Activated CD4-positive, alpha-beta T cell treated with anti-CD3 and anti-CD28 coated beads, Interleukin-2, amount 10 ng/mL, durations not matched to agents 7 days and 5 days (primary cell): ENCODE measurements at places on chromosomes 2 and 18. TPM values are rescaled to one million over a fixed set of nuclear protein-coding genes. Genes with fewer than 3 reads are reported as not detected.

- no peaks in the 10 kb centered on the region for H3K36me3 ChIP-seq
- no peaks in the 10 kb centered on the region for H3K4me1 ChIP-seq
- H3K27me3 ChIP-seq = peaks cover 36% of the 10 kb centered on the region
- H3K27ac ChIP-seq = no peak overlapping the region
- no peak overlapping the region for H3K4me3 ChIP-seq
Measured at GRCh38 chr2:173667014-173667413, 298.2 kb downstream of the SP3 start.

DNA sequence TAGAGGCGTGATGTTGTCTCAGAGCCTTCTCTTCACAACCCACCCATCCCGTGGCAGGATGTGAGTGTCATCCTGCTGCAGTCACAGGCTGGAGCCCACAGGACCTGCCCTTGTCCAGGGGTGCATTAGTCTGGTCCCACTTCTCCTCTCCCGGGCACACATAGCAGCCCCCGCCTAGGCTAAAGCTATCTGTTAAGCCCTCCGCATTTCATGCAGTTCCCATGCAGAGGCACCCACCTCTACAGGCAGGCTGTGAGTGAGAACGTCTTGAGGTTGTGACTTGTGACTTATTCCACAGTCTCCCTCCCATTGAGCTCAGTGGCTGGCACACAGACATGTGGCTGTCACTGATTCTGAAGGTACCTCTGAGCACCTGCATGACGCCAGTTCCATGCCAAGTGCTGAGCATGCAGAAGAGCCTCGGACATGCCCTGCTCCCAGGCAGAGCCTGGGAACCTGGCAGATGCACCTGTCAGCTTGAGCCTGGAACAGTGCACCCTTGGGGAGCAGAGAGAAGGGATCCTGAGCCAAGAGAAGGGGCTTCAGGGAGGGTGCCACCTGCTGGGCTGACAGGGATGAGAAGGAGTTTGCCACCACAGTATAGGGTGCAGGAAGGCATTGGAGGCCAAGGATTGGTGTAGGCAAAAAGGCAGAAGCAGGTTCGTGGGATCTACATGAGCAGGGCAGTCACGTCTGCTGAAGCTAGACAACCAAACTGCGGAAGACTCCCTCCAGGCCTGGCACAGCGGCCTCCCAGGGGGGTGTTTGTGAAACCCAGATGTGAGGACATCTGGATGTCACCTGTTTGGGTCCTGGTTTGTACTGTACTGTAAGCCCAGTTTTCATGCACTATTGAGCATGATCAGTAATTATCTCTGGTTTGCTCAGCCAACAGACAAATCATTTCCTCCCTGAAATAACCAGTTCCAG, 213.6 kb downstream of the GLI2 start:
- no peak for DNase-seq
- peaks cover 5% of the 10 kb centered on the region for H3K4me1 ChIP-seq
- no peak overlapping the region for H3K4me3 ChIP-seq
- H3K27me3 ChIP-seq = no peaks in the 10 kb centered on the region
- H3K36me3 ChIP-seq = no peaks in the 10 kb centered on the region

GRCh38 chr2:105881286-105882136, 136.8 kb downstream of the NCK2 start:
- no peak overlapping the region for H3K27ac ChIP-seq
- no peak overlapping the region for H3K4me3 ChIP-seq
- DNase-seq = no peak
- peaks cover 58% of the 10 kb centered on the region for H3K4me1 ChIP-seq

DNA sequence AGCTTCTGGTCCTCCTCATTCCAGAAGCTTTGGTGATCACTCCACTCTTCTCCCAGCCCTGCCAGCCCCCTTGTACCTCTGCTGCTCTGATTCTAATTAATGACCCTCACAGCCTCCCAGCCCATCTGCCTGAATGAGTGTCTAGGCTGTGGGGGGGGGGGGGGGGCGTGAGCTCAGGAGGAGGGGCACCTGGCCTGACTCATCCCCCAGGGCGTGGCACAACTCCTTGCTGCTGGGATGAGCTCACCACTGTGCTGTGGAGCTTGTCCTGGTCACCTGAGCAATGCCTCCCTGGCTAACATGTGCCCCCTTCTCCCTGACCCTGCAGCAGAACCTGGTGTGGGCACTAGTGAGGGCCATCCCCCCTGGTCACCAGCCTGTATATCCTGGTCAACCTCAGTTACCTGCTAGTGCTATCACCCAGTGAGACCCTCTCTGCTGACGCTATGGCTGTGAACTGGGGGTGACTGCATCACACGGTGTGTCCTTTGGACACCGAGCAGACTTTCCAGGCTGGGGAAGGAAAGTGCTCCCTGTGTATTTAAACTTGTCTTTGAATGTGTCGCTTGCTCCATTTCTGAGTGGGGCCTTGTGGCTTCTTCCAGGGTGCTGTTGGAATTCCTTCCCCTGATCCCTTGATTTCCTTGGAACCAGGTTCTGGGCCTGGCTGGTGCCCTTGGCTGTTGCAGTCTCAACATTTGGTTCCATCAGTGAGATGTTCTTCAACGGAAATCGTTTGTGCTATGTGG, 41.5 kb upstream of the PUM2 start:
- H3K27me3 ChIP-seq = peaks cover 8% of the 10 kb centered on the region
- no peak overlapping the region for H3K4me3 ChIP-seq
- no peak for DNase-seq
- H3K27ac ChIP-seq = no peak overlapping the region
- no peaks in the 10 kb centered on the region for H3K36me3 ChIP-seq
- no peaks in the 10 kb centered on the region for H3K4me1 ChIP-seq

DNA sequence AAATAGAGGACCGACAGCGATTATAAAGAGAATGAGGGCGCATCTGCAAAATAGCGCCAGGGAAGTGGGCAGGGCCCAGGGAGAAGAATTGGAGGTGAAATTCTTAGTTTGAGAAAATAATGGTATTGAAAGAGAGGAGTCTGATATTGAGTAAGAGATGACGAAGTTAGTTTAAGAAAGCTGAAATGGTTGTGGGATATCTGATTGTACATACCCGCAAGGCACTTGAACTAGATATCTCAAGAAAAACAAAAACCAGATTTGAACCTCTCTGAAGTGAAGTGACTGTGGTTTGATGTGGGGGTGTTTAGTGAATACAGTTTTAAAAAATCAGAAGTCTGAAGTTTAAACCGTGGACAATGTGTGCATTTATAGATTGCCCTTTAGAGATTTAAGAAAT, 38.9 kb downstream of the ZNF532 start:
- DNase-seq = no peak
- H3K27me3 ChIP-seq = peaks cover 6% of the 10 kb centered on the region
- no peak overlapping the region for H3K4me3 ChIP-seq
- H3K4me1 ChIP-seq = no peaks in the 10 kb centered on the region
- H3K36me3 ChIP-seq = no peaks in the 10 kb centered on the region
- no peak overlapping the region for H3K27ac ChIP-seq

The ANKZF1 gene
- 92.0 TPM for total RNA-seq

DNA sequence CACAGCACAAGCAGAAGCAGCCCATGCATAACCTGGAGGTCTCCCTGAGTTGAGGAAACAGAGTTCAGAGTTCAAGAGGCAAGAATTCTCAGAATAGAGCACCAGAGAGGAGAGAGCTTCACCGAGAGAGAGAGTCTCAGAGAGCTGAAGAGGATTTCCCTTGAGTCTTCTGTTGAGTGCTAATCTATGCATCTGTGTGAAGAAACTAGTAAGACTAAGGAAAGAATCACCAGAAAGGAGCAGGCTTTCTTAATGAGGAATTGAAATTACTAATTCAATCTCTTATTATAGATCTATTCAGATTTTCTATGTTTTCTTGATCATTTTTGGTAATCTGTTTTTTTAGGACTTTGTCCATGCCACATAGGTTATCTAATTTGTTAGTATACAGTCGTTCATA, 89.3 kb upstream of the CTAGE1 start:
- H3K4me1 ChIP-seq = no peaks in the 10 kb centered on the region
- DNase-seq = no peak
- H3K36me3 ChIP-seq = no peaks in the 10 kb centered on the region
- no peak overlapping the region for H3K27ac ChIP-seq

- DNase-seq = no peak
- H3K27me3 ChIP-seq = no peaks in the 10 kb centered on the region
- H3K36me3 ChIP-seq = peaks cover 6% of the 10 kb centered on the region
- H3K27ac ChIP-seq = no peak overlapping the region
- H3K4me1 ChIP-seq = peaks cover 7% of the 10 kb centered on the region
Measured at GRCh38 chr2:8059255-8059654, 622.6 kb upstream of the ID2 start.
